ENCODE measurements at places on chromosomes 2 and 18. TPM values are rescaled to one million over a fixed set of nuclear protein-coding genes. Genes with fewer than 3 reads are reported as not detected.

Gene TTC21B
- 23.1 TPM for total RNA-seq

GRCh38 chr2:118371515-118371914 lies 283.2 kb downstream of the INSIG2 start:
- peak; percentile 18 for DNase-seq
- H3K27me3 ChIP-seq, result no peaks in the 10 kb centered on the region
- H3K27ac ChIP-seq, result no peak overlapping the region
- H3K4me1 ChIP-seq, result no peaks in the 10 kb centered on the region

DNA sequence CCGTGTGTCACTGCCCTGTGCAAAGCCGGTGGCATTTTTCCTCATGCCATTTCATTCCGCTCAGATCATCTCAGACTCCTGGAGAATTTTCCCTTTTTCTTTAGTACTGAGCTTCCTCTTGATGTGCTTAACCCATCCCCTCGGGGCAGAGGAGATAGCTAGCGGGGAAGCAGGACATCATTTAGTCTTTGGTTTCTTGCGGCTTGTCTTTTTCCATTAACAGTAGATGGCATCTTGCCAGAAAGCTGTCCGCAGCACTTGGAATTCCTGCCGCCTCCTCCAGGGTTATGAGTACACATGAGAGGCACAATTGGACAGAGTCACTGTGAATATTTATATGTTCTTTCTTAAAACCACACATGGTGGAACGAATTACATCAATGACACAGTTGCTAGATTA lies 226.6 kb downstream of the ALPK2 start:
- no peak overlapping the region for H3K4me3 ChIP-seq
- H3K4me1 ChIP-seq, result no peaks in the 10 kb centered on the region
- no peak for DNase-seq
- H3K36me3 ChIP-seq, result no peaks in the 10 kb centered on the region
- no peak overlapping the region for H3K27ac ChIP-seq

- no peak for DNase-seq
- no peaks in the 10 kb centered on the region for H3K36me3 ChIP-seq
- no peaks in the 10 kb centered on the region for H3K27me3 ChIP-seq
- H3K4me3 ChIP-seq, result no peak overlapping the region
- peaks cover 10% of the 10 kb centered on the region for H3K4me1 ChIP-seq
Measured at GRCh38 chr18:70432804-70433400, 144.1 kb downstream of the SOCS6 start.

DNA sequence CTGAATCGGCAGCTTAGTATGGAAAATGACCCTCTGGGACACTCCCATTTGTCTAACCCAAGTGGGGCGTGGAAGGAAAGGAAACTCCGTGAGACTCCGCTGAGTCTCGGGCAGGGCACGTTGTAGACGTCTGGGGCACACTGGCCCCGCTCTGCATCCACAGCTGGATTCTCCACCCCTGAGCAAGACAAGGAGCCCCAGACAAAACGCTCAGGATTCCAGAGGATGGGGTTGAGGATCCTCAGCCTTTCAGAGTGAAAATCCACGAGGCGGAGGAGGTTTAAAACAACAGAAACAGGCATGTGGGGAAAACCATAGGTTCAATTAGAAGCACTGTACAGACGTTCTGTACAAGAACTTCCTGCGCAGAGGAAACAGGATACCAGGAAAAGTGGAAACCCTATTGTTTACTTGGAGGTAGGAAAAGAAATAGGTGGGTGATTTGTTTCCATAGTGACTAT lies 124.9 kb upstream of the ZNF236 start:
- DNase-seq, result peak; percentile 12
- no peaks in the 10 kb centered on the region for H3K36me3 ChIP-seq
- no peaks in the 10 kb centered on the region for H3K4me1 ChIP-seq
- no peak overlapping the region for H3K27ac ChIP-seq

Measured in IMR-90 (cell line).